Karpas-422 (cell line): ENCODE measurements at places on chromosomes 13 and 19.

DNA sequence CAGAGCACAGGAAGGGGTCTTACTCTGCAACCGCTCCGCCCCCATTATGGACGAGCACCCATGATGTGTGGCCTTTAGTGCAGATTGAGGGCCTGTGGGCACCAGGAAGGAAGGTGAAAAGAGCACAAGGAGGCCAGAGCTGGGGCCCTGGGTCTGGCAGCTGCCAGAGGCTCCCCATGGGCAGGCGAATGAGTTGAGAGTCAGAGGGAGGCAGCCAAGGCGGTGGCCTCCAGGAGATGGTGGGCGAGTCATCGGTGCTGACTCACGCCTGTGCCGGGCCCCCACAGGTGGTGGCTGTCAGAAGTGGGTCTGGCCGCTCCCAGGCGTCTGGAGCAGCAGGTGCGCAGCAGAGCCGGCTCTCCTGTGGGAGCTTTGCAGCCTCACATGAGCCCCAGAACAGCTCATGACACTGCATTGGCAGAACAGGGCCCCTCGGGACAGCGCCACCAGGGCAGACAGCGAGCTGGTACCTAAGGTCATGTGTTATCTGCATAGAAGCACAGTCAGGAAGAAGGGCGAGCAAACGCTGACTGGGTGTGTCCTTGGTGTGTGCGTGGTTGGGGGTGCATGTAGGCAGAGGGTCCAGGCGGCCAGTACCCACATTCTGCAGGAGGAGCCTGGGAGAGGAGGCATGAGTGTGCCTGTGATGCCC lies 68.8 kb downstream of the CHST8 start:
- no peaks in the 10 kb centered on the region for H3K4me1 ChIP-seq
- DNase-seq: no peak
- H3K36me3 ChIP-seq: no peaks in the 10 kb centered on the region
- no peak overlapping the region for H3K27ac ChIP-seq

GRCh38 chr13:60612593-60612992 lies 215.6 kb downstream of the TDRD3 start:
- H3K27ac ChIP-seq: no peak overlapping the region
- H3K4me1 ChIP-seq: no peaks in the 10 kb centered on the region
- no peak overlapping the region for H3K4me3 ChIP-seq
- no peaks in the 10 kb centered on the region for H3K27me3 ChIP-seq

DNA sequence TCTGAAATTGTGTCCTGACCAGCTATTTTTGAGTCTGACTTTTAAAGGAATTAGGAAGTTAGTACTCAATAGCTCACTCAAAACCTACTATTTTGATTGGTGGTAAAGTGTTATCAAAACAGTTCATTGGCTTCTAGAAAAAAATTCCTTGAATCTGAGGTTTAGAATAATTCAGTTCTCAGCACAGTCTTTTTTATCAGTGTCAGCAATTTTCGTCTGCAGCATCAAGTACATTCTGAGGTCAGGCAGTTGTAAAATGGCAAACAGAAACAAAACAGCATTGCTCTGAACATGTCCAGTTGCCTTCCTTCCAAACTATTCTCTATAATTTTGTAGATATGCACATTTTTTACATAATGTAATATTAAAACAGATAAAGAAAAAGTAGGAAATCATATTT lies 1644.1 kb downstream of the SLITRK5 start:
- H3K36me3 ChIP-seq: no peaks in the 10 kb centered on the region
- 0 out of 2 replicates have a peak overlapping the region, but pooled peaks have one; percentile 13 for H3K4me3 ChIP-seq
- H3K27ac ChIP-seq: no peak overlapping the region
- peaks cover 5% of the 10 kb centered on the region for H3K4me1 ChIP-seq

GRCh38 chr19:55256562-55257460 lies 2.0 kb downstream of the PPP6R1 start:
- peak; percentile 75 for DNase-seq
- no peaks in the 10 kb centered on the region for H3K27me3 ChIP-seq
- H3K4me3 ChIP-seq: peak overlapping the region; percentile 84
- H3K4me1 ChIP-seq: peaks cover 69% of the 10 kb centered on the region
- H3K27ac ChIP-seq: peak overlapping the region; percentile 98

- no peak overlapping the region for H3K4me3 ChIP-seq
- H3K36me3 ChIP-seq: no peaks in the 10 kb centered on the region
- H3K4me1 ChIP-seq: no peaks in the 10 kb centered on the region
- no peak overlapping the region for H3K27ac ChIP-seq
These were observed 4.0 kb downstream of the CEBPA start for GRCh38 chr19:33298146-33298911.

DNA sequence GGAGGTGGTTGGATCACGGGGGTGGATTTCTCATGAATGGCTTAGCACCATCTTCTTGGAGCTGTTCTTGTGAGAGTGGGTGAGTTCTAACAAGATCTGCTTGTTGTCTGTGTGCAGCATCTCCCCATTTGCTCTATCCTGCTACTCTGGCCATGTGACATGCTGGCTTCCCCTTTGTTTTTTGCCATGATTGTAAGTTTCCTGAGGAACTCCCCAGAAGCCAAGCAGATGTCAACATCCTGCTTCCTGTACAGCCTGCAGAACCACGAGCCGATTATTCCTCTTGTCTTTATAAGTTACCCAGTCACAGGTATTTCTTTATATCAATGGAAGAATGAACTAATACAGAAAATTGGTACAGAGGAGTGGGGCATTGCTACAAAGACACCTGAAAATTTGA lies 2.3 kb upstream of the SIGLEC12 start:
- H3K27ac ChIP-seq: no peak overlapping the region
- no peaks in the 10 kb centered on the region for H3K4me1 ChIP-seq
- H3K4me3 ChIP-seq: no peak overlapping the region
- H3K27me3 ChIP-seq: no peaks in the 10 kb centered on the region; the same call in 1 of the 2 replicates

DNA sequence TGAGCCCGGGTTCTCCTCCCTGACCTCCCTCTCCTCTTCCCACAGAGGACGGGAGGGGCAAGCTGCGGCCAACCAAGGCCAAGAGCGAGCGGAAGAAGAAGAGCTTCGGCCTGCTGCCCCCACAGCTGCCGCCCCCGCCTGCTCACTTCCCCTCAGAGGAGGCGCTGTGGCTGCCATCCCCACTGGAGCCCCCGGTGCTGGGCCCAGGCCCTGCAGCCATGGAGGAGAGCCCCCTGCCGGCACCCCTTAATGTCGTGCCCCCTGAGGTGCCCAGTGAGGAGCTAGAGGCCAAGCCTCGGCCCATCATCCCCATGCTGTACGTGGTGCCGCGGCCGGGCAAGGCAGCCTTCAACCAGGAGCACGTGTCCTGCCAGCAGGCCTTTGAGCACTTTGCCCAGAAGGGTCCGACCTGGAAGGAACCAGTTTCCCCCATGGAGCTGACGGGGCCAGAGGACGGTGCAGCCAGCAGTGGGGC lies 162.2 kb downstream of the KDM4B start:
- H3K4me3 ChIP-seq: peak overlapping the region; percentile 72
- no peaks in the 10 kb centered on the region for H3K27me3 ChIP-seq
- peak overlapping the region; percentile 100 for H3K27ac ChIP-seq
- peak; percentile 91 for DNase-seq
- peaks cover 5% of the 10 kb centered on the region; the same call in 1 of the 2 replicates for H3K36me3 ChIP-seq

- no peaks in the 10 kb centered on the region for H3K36me3 ChIP-seq
- H3K4me3 ChIP-seq: no peak overlapping the region
- H3K4me1 ChIP-seq: no peaks in the 10 kb centered on the region
- H3K27me3 ChIP-seq: no peaks in the 10 kb centered on the region
These were observed 98.6 kb downstream of the IRS2 start for GRCh38 chr13:109687559-109688448.

DNA sequence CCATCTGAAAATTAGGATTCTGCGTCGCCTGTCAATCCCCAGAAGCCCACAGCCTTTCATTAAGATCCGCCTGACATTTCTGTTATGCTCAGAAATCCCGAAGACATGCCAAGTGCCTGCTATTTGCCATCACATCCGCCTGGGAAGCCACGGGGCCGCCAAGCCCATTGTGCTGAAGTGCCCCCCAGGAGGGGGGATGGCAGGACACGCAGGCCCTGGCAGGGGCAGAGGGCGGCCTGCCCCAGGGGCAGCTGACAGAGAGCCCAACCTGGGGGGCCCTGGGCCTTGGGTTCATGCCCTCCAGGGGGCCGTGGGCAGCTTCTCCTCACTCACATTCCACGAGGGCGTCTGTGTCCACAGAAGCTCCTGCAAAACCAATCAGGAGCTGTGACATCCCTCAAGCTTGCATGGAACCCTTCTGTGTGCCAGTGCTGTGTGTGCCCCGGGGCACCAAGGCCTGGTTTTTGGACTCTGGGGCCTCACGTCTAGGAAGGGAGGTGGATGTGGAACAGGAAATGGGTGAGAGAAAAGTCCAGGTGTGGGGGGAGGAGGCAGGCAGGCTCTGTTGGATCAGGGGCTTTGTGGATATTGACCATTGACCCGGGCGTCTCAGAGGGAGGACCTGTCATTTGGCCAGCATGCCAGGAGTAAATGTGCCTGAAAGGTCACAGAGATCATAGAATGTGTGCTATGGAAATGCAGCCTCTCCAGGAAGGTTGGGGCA lies 122.9 kb downstream of the URI1 start:
- no peaks in the 10 kb centered on the region for H3K27me3 ChIP-seq
- peaks cover 48% of the 10 kb centered on the region for H3K4me1 ChIP-seq
- no peak for DNase-seq

DNA sequence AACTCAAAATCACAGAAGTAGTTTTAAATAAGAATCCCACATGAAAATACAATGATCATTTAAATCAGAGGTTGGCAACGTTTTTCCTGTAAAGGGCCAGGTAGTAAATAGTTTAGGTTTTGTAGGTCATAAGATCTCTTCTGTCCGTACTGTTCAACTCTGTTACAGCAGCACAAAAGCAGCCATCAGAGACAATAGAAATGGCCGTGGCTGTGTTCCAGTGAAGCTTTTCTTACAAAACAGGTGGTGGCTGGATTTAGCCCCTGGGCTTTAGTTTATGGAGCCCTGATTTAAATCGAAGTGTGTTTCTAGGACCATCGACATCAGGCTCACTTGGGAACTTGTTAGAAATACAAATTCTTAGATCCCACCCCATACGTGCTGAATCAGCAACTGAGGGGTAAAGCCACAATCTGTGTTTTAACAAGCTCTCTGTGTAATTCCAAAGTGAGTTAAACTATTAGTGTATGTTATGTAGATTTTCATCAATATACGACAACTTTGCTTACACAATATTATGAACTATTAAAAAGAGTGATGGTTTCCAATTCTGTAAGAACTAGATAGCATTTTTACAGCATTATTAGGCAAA lies 54.8 kb upstream of the MIR17HG start:
- DNase-seq: no peak
- no peak overlapping the region for H3K27ac ChIP-seq
- no peaks in the 10 kb centered on the region for H3K27me3 ChIP-seq
- H3K4me1 ChIP-seq: no peaks in the 10 kb centered on the region
- H3K4me3 ChIP-seq: no peak overlapping the region

GRCh38 chr13:93473441-93474270 lies 247.0 kb downstream of the GPC6 start:
- no peaks in the 10 kb centered on the region for H3K27me3 ChIP-seq

- no peak for DNase-seq
- no peaks in the 10 kb centered on the region for H3K27me3 ChIP-seq
- peaks cover 10% of the 10 kb centered on the region for H3K4me1 ChIP-seq
- H3K27ac ChIP-seq: no peak overlapping the region
These were observed 4.4 kb upstream of the INTS6 start for GRCh38 chr13:51457086-51457815.

DNA sequence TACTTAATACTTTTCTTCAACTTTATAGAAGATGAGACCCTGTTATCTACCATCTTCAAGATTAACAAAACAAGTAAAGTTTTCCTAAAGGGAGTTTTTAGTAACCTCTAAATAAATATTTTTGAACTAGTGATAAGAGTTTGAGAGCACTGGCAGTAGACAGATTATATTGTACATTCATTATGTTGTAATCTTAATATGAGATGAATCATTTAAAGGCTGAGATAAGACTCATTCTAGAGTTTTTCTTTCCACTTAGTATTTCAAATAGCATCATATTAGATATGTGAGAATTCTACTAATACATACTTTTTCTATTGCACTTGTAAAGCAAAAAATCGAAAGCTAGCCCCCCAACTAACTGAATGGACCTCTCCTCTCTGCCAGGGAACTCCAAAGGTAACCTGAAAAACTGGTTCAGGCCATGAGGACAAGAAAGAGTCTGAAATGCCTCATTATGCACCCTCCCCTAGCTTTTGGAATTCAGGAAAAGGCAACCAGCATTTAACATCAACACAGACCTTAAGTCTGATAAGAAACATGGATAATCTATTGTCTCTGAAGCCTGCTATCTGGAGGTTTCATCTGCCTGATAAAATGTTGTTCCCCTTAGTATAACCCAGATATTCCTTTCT lies 875.4 kb upstream of the SLC10A2 start:
- no peak overlapping the region for H3K4me3 ChIP-seq
- no peak overlapping the region for H3K27ac ChIP-seq
- no peaks in the 10 kb centered on the region for H3K36me3 ChIP-seq
- no peak for DNase-seq

- H3K36me3 ChIP-seq: no peaks in the 10 kb centered on the region; the same call in 1 of the 2 replicates
- peaks cover 34% of the 10 kb centered on the region for H3K4me1 ChIP-seq
- H3K27me3 ChIP-seq: no peaks in the 10 kb centered on the region
- peak overlapping the region; percentile 78 for H3K4me3 ChIP-seq
These were observed 555 bp downstream of the SCAF1 start for GRCh38 chr19:49642492-49643035.

DNA sequence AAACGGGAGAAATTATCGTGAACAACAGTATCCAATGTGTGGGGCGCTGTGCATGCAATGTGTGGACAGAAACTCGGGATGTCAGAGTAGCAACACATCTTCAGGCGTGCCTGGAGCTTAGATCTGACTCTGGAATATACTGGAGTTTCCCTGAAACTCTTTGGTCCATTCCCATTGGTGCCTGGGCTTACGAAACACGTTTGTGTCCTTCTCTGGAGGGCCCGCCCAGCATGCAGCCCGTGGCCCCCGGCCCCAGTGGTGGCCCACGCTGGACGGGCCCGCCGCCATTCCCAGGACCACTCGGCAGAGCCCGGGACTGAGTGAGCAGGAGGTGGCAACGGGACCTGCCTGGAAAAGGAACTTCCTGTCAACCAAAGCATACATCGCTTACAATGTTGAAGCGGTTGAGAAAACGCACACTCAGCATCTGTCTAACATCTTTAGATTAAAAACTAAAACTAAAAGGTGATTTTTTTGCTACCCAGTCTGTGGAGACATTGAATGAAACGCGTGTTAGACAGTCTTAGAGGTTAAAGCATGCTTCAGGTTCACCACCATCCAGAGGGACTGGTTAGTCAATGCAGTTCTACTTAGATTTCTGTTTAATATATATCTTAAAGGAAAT lies 19.3 kb upstream of the TIMM44 start:
- peaks cover 41% of the 10 kb centered on the region; the same call in 1 of the 2 replicates for H3K36me3 ChIP-seq
- no peak overlapping the region for H3K27ac ChIP-seq
- no peaks in the 10 kb centered on the region for H3K27me3 ChIP-seq
- no peak for DNase-seq

DNA sequence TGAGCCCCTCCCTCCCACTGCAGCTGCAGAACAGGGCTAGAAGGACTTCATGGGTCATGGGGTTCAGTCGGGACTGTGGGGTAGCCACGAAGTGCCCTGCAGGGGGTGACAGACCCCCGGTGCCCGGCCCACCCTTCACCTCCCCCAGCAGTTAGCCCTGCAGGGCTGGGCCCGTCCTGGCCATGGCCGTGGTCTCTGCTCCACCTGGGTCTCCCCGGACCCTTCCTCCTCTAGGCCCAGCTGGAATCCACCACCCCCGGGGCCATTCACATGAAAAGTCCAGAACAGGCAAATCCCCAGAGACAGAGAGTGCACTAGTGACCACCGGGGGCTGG lies 17.3 kb downstream of the MKNK2 start:
- no peak overlapping the region for H3K27ac ChIP-seq
- no peaks in the 10 kb centered on the region for H3K27me3 ChIP-seq
- H3K4me1 ChIP-seq: peaks cover 19% of the 10 kb centered on the region

- H3K36me3 ChIP-seq: no peaks in the 10 kb centered on the region
- DNase-seq: no peak
- no peaks in the 10 kb centered on the region for H3K27me3 ChIP-seq
These were observed 213.4 kb downstream of the TSHZ3 start for GRCh38 chr19:31135841-31136240.
